Neural progenitor cell (in vitro differentiated cells): ENCODE measurements at places on chromosomes 12 and 14.

DNA sequence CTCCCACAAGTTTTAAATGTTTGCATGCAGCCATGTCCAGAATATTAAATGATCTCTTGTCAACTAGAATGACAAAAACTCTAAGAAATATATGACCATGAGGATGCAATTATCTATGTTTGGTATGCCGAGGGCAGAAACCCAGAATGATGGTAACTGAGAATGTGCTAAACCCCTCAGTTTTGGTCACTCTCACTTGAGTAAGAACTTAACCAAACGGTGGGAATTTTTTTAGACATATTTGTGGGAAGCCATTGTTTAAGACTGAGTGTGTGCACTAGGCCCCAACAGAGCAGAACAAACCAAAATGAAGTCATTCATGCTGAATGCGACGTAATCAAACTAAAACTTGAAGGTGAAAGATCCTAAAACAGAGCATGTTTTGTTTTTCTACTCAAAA, 1927.9 kb upstream of the SEL1L start:
- DNase-seq, result no peak

- no peak for DNase-seq
Observed at GRCh38 chr12:47361389-47362021, 281.7 kb upstream of the AMIGO2 start.

GRCh38 chr12:123591702-123592481, 7.5 kb downstream of the TMED2 start:
- DNase-seq, result no peak

- DNase-seq, result no peak
Observed at GRCh38 chr14:105145381-105146180, 23.0 kb downstream of the JAG2 start.
